ENCODE measurements at places on chromosomes 2 and 18.

- DNase-seq = no peak
Measured at GRCh38 chr2:222535477-222535876, 111.1 kb downstream of the SGPP2 start.

DNA sequence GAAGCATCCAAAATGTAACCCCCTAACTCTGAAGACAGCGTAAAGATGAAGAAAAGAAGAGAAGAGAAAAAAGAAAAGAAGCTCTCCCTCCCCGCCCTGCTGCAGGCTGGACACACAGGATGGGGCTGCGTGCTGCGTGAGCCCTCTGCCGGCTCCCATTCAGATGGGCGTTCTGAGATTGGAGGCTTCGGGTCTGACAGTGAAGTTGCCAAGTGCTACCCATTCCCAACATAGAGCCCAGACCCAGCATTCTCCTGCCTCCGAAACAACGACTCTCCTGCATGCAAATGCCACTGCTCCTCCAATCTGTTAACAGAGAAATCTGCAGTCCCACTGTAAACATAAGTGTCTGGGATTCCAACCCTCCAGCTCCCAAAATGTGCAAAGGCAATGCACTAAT lies 234.9 kb downstream of the BCL11A start:
- no peak for DNase-seq

DNA sequence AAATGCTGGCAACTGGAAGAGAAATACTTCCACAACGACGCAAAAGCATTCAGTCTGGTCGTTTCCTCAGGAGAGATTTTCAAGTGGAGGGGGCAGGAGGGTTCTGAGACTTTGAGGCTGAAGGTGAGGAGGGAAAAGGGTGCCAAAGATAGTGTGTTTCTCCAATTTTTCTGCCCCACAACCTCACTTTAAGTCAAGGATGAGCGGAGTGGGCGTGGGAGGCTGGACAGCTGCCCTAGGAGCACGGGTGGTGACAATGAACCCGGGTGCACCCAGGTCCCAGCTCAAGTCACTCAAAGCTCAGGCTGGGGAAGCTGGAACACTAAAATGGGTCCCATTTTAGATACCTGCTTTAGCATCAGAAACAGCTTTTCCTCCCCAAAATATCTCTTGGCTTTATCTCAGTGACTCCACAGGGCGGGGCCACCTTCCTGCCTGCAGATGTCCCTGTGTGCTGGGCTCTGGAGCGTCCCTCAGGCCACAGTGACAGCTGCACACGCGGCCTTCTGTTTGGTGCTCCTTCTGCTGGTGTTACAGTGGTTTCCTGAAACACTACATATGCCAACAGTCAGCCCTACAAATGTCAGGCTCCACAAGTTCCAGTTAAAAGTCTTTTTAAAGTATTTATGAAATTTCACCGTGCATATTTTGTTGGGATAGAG lies 1.4 kb upstream of the MBP start:
- DNase-seq = no peak

GRCh38 chr18:6482198-6482977 lies 67.7 kb upstream of the L3MBTL4 start:
- DNase-seq = no peak

DNA sequence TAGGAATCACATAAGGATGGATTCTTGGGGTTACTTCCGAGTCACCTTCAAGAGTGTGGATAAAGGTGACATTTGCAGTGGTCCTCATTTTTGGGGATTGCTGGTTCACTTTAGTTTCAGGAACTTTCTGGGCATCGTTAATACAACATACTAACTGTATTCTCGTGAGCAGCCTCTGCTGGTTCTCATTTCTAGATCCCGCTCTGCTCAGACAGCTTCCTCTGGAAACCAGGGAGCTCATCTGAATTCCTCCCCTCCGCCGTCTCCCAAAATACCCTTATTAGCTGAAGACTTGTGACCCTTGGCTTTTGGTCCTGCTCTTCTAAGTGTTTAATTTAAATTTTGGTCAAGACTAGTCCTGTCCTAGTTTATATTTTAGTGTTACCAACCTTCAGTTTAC lies 64.5 kb downstream of the ZNF532 start:
- no peak for DNase-seq

DNA sequence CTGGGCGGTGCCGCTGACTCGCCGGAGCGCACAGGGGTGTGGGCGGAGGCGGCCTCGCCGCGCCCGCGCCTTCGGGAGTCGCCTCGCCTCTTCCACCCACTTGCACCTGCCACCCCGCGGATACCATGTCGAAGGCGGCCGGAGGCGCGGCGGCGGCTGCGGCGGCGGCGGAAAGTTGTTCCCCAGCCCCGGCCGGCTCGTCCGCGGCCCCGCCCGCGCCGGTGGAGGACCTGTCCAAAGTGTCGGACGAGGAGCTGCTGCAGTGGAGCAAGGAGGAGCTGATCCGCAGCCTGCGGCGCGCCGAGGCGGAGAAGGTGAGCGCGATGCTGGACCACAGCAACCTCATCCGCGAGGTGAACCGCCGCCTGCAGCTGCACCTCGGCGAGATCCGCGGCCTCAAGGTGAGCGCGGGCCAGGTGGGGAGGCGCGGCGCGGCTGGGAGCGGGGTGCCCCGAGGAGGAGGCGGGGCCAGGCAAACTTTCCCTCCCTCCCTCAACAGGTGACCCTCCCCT lies 766 bp downstream of the CCDC85A start:
- DNase-seq = no peak

- DNase-seq = no peak
Measured at GRCh38 chr18:51044928-51045585, 15.0 kb downstream of the SMAD4 start.

- no peak for DNase-seq
Measured at GRCh38 chr2:8987410-8987809, 16.1 kb downstream of the MBOAT2 start.

GRCh38 chr2:131425231-131425941 lies 50.5 kb upstream of the TUBA3D start:
- no peak for DNase-seq

- DNase-seq = no peak
Measured at GRCh38 chr2:196059491-196059960, 9.1 kb downstream of the DNAH7 start.

DNA sequence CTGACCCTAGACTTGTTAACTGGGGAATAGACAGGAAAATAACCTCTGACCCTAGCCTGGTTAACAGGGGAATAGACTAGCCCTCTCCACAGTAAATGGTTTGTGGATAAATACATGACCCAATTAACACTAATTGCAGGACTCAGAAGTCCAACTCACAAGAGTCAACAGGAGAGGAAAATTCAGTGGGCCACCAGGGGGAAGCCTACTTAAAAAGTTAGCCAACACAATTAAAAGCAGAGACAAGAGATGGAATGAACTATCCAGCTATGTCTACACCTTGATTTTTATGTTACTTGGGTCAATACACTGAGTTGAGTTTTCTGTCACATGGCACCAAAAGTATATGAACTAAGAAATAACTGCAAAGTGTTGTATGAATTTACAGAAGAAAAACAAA lies 158.8 kb upstream of the SLC39A10 start:
- peak; percentile 41 for DNase-seq

GRCh38 chr2:18668221-18668620 lies 78.9 kb upstream of the NT5C1B start:
- DNase-seq = no peak

DNA sequence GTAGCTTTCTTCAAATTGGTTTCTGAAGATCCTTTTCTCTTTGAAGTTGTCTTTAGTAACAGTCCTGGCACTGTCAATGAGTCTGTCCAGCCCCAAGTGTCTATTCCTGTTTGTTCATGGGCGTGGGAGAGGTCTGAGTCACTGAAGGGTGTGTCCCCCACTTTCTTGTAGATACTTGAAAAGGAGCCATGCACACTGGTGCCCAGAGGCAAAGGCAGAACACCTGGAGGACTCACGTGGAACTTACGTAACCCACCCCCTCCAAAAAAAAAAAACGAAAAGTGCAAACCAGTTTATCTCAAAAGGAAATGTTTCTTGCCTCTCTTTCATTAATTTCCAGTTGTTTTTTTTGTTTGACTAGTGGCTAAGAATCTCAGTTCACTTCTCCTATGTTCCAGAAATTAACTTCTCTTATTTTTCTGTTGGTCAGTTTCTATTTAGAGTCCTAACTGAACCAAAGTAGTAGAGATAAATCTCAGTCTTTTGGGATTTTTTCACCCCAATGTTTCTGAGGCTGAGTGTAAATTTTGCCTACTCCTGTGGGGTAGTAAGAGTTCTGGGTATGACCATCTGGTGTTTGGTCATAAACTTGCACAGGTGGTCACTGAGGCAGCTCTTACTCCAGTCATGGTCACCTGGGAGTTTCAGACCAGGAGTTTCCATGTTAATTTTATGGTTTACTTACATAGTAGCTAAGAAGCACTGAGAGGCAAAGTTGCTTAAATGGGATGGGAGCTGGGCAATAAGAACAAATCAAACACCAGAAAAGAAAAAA lies 54.9 kb downstream of the DSC3 start:
- no peak for DNase-seq

DNA sequence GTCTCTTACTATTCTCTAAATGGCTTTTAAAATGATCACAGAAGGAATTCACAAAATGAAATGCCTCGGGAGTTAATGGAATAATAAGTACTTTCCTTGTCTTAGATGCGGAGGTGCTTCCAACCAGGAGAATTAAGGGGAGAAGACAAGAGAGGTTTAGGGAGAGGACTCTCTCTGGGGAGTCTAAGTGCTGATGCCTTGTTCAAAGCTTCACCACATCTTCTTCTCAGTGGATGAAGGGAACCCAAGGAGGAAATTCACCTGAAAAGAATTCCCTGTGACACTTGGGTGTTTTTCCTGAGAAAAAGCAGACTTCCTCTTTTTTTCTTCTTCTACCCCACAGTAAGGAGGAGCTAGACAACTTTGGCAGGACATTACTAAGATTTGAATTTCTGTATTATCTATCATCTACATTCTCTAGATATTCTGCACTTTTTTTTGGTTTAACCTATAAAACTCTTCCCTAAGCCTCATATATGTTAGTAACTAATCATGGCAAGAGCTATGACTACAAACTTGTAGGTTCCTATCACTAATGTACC lies 70.1 kb upstream of the GRB14 start:
- DNase-seq = no peak

GRCh38 chr2:223994562-223995162 lies 37.4 kb downstream of the MRPL44 start:
- no peak for DNase-seq

GRCh38 chr2:54204476-54204875 lies 51.6 kb downstream of the TSPYL6 start:
- DNase-seq = no peak

- no peak for DNase-seq
Measured at GRCh38 chr2:59959944-59960343, 593.5 kb downstream of the BCL11A start.
